Spleen (tissue), 13 donors: ENCODE measurements at places on chromosomes 3 and 15. TPM values are rescaled to one million over a fixed set of nuclear protein-coding genes. Genes with fewer than 3 reads are reported as not detected.
A peak's percentile ranks its signal among the peaks of the same experiment; 100 is the strongest.

The SHISA5 gene
- 170 TPM for total RNA-seq

DNA sequence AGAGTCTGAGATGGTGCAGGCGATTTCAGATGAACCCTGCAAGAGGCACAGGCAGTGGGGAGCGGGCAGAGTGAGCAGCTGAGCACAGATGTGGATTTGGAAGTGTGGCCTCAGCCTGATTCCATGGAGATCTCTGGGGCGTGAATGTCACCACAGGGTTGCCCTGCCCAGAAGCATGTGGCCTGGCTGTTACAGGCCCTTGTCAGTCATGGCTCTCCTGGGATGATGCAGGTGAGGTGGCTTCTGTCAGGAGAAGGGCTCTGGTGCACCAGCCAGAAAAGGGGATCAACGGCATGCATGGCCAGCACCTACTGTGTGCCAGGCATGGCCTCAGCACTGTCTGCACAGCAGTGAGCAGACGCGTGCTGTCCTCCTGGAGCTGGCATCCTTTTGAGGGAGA lies 11.9 kb downstream of the HDAC11 start:
- DNase-seq = peak; percentile 51

DNA sequence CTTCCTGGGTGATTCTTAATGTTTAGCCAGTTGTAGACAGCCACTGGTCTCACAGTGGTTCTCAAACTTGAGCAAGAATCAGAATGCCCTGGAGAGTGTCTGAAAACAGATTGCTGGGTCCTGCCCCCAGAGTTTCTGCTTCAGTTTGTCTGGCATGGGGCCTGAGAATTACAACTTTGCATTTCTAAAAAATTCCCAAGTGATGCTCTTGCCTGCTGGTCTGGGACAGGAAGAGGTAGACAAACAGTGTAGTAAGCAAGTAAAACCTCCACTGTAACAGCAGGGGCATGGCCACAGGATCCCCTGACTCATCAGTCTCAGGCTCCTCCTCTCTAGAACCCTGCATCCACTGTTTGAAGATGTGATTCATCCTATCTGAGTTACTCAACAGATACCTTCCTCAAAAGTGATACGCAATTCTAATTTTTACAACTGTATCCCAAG lies 36.5 kb downstream of the DZIP1L start:
- no peak for DNase-seq

DNA sequence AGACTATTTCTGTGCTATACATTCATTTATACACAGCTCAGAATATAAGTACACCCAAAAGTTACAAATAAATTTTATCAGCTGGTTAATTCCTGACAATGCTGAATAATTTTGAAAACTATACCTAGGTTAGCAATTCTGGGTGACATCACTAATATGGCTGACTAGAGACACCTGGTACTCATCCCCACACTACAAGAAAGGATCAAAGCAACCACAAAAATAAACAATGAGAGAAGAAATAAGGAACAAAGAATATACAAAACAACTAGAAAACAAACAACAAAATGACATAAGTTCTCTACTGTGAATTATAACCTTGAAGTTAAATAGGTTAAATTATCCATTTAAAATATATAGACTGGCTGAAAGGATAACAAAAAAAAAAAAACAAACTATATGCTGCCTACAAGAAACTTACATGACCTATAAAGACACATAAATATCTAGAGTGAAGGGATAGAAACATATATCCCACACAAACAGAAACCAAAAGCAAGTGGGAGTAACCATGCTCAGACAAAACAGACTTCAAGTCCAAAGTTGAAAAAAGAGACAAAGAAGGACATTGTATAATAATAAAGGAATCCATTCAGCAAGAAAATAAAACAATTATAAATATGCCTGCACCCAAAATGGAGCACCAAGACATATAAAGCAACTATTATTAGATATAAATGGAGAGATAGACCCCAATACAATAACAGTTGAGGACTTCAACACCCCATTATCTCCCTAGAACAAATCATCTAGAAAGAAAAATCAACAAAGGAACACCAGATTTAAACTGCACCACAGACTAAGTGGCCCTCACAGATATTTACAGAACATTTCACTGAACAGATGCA lies 57.8 kb downstream of the IMPG2 start:
- no peak for DNase-seq

DNA sequence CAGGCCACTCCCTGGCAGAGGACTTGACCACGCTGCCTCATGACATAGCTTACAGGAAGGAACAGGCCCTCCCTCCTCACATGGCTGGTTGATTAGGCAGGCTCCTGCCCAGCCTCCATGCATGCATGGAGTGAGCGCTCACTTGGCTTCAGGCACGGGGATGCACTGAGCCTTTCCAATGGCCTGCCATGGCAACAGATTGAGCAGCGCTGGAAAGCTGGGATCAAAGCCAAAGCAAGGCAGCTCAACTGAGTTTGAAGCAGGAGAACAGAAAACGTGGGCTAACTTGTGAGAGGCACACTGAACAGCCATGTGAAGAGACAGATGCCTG lies 5.9 kb upstream of the GRAMD2A start:
- no peak for DNase-seq

GRCh38 chr15:74417225-74417624 lies 16.5 kb downstream of the SEMA7A start:
- DNase-seq = no peak

GRCh38 chr3:183857863-183858262 lies 26.8 kb downstream of the PARL start:
- DNase-seq = no peak

DNA sequence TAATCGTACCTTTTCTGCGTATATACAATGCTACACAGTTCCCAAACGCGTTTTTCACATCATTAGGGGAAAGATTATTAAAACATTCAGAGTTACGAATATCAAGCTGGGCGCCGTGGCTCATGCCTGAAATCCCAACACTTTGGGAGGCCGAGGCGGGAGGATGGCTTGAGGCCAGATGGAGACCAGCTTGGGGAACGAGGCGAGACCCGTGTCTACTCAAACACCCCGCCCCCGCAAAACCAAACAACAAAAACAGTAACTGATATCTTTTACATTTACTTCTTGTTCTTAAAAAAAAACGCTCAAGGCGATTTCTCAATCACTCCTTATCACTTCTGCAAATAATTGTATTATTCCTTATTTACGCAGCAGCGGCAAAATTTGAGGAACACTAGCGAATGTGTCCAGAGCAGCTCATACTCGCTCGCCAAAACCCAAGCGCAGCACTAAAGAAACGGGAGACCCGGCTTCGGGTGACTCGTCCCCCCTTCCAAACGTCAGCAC lies 1.2 kb downstream of the ZBTB11 start:
- DNase-seq = peak; percentile 86
